Endodermal cell (in vitro differentiated cells): ENCODE measurements at places on chromosomes 16 and 17. TPM values are rescaled to one million over a fixed set of nuclear protein-coding genes. Genes with fewer than 3 reads are reported as not detected.
A peak's percentile ranks its signal among the peaks of the same experiment; 100 is the strongest.

The MPP3 gene
- total RNA-seq, result 5.8 and 6.3 TPM in 2 replicates

The FN3K gene
- 24.7 and 25.0 TPM in 2 replicates for total RNA-seq

GRCh38 chr16:49491106-49491670, 117.6 kb downstream of the C16orf78 start:
- no peak overlapping the region for H3K4me3 ChIP-seq
- no peaks in the 10 kb centered on the region for H3K36me3 ChIP-seq
- no peaks in the 10 kb centered on the region for H3K27me3 ChIP-seq
- H3K27ac ChIP-seq, result no peak overlapping the region

GRCh38 chr16:64983963-64984362, 137.9 kb downstream of the CDH11 start:
- no peaks in the 10 kb centered on the region for H3K4me1 ChIP-seq
- no peak overlapping the region for H3K27ac ChIP-seq
- DNase-seq, result peak; percentile 90
- no peak overlapping the region for H3K4me3 ChIP-seq
- H3K27me3 ChIP-seq, result no peaks in the 10 kb centered on the region
- no peaks in the 10 kb centered on the region for H3K36me3 ChIP-seq

DNA sequence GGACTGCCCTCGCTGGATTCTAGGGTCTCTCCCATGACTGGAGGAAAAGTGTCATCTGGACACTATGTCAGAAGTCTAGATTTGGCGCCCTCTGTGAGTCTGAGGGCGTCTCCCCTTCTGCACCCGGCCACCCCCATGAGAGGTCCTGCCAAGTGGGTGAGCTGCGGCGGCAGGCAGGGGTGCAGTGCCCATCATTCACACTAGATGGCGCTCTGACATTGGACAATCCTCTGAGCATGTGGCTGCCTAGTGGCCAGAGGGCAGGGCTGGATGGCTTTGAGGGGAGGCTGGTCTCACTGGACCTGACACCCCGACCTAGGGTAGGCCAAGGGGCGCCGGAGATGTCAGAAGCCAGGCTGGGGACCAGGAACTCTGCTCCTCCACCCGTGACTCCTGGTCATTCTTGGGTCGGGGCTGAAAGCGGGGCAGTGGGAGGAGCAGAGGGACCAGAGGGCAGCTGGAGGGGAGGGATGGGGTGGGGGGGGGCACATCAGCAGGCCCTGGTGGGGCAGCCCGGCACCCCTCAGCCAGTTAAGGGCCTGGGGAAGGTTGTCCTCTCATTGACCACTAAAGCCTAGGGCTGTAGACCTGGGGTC, 28.0 kb downstream of the MRM1 start:
- no peak overlapping the region for H3K27ac ChIP-seq
- no peak overlapping the region for H3K4me3 ChIP-seq
- H3K36me3 ChIP-seq, result no peaks in the 10 kb centered on the region
- H3K4me1 ChIP-seq, result peaks cover 14% of the 10 kb centered on the region
- H3K27me3 ChIP-seq, result peaks cover 18% of the 10 kb centered on the region
- DNase-seq, result peak; percentile 98

The CCDC78 gene
- total RNA-seq, result 8.1 and 8.5 TPM in 2 replicates

The ZG16 gene
- total RNA-seq, result not detected in 3 replicates

The MOSMO gene
- 11.5 and 12.6 TPM in 2 replicates for total RNA-seq

The DPEP1 gene
- total RNA-seq, result 3.2 to 23.0 TPM (median 3.5 TPM) in 3 replicates

DNA sequence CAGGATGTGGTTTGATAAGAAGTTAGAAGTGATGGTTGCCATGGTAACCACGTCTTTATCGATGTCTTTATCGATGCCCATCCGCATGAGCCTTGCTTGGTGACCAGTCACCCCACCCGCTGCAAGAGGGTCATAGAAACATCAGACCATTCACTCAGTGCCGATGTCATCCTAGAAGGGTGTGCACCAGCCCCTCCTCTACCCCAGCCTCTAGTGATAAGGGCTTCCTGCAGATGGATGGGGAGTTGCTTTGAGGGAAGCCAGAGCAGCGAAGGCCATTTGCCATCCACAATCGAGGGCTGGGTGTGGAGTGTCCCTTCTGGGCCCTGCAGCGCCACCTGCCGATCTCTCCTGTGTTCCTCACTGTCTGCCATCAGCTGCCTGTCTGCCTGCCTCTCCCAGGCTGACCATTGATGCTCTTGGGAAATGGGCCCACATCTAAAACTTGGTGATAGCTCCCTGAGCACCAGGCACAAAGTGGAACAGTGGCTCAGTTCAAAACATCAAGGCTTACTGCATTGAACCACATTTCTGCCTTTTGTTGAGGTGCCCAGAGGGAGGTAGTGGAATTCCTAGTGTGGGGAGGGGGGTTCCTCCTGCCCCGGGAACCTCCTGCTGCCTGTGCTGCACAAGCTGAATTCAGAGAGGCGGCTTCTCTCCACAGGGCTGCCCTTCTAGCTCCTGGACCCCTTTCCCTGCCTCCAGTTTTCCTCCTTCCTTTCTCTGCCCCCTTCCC, 8.9 kb downstream of the CALB2 start:
- no peak overlapping the region for H3K27ac ChIP-seq
- H3K27me3 ChIP-seq, result no peaks in the 10 kb centered on the region

The OR4D1 gene
- total RNA-seq, result 0.07 TPM in 1 of 2 replicates, not detected in the other
